ENCODE measurements at places on chromosomes 1 and 21.

GRCh38 chr1:66351478-66351877 lies 182.5 kb upstream of the SGIP1 start:
- DNase-seq: no peak

GRCh38 chr1:35112668-35113067 lies 33.5 kb downstream of the ZMYM1 start:
- no peak for DNase-seq

GRCh38 chr1:154729031-154729442 lies 121.1 kb upstream of the ADAR start:
- DNase-seq: no peak

GRCh38 chr1:27342391-27342777 lies 562 bp downstream of the SYTL1 start:
- no peak for DNase-seq

GRCh38 chr1:84775535-84775920 lies 85.3 kb upstream of the SSX2IP start:
- DNase-seq: no peak

DNA sequence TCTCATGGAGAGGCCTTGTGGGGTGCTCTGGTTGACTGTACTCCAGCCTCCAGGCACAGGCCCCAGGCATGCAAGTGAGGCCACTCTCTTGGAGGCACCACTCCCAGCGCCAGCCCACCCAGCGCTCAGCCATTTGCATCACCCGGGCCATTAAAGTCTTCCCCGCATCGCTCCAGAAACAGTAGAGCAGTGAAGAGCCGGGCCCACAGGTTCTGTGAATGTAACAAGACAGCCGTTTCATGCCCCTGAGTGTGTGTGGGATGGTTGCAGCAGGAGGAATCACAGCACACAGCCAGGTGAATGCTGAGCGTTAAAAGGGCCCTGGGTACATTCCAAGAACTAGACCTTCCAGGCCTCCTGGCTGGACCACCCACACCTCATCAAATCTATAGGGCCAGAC lies 19.0 kb upstream of the CD2 start:
- no peak for DNase-seq

DNA sequence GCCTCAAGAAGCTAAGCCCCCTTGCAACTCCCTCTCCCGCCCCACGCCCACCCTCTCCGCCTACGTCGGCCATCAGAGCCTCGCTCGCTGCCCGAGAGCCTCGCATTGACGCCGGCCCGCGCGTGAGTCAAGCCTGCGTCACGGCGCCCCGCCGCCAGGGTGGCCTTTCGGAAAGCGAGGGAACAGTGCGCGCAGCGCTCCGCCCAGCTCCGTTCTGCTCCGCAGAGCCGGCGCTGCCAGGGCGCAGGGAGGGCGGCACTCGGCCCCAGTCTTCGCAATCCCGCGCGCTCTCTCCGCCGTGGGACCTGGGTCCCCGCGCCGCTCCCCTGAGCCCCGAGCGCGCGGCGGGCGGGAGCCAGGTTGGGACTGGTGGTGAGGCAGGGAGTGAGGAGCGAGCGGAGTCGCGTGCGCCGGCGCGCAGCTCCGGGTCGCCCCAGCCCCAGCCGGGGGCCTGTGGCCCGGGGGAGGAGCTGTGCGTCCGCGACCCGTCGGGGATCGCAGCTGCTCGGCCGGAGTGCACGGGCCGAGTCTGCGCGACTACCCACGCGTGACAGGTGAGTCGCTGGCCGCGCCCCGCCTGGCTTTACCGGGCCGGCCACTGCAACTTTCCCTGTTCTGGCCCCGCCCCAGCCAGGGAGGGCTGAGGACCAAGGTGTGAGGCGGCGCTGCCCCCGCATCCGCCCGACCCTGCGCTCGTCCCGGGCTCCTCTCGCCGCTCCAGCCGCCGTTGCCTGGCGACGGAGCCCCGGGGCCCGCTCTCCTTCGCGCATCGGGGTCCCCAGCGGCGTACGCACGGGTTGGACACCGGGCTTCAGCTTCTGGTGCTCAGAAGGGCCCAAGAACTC lies at the start of gene SLC6A17:
Gene SLC6A17, plus strand, starts transcription at position 165 of the 845 bp plus-strand sequence. CDS start 16,436 bp downstream, outside the sequence.
- no peak for DNase-seq

- DNase-seq: no peak
Observed at GRCh38 chr1:7379441-7379971, 391.6 kb upstream of the VAMP3 start.

GRCh38 chr1:205186191-205186590 lies 25.3 kb downstream of the DSTYK start:
- DNase-seq: no peak

GRCh38 chr1:41382480-41383090 lies 21.4 kb downstream of the FOXO6 start:
- no peak for DNase-seq
